ENCODE measurements at places on chromosomes 7 and 10. TPM values are rescaled to one million over a fixed set of nuclear protein-coding genes. Genes with fewer than 3 reads are reported as not detected.

DNA sequence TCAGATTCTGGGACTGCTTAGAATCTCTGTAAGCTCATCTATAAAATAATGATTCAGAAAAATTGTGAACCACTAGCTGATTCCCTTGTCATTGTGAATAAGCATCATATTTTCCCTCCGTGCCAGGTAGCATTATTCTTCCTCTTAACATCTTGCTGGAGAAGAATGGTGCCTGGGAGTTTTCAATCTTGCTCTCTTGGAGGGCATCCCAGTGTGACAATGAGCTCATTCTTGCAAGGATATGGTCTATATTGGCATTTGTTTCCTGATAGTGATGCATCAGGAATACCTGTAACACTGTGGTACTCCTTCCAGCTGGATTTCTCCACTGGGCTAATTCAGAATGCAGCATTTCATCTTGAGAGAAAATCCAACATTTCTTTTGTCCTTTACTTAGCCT lies 126.4 kb upstream of the ITGB1 start:
- DNase-seq, result no peak

- DNase-seq, result no peak
These were observed 132.1 kb downstream of the SMURF1 start for GRCh38 chr7:99011706-99012404.

DNA sequence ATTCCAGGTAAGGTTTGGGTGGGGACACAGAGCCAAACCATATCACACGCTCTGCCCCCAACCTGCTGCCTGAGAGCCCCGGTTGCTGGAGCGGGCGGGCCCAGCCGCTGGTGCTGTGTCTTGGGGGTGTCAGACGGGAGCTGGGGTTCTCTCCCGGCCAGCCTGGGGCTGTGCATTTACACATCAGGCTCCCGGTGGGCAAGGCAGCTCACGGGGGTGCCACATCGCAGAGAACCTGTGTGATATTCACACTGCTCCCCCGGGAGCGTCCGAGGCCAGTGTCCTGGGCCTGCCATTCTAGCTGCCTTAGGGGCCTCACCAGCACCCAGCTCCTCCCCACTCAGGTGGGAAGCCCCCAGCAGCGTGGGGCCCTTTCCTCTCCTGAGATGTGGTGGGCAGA lies 35.6 kb upstream of the ADGRA1 start:
- DNase-seq, result no peak

- DNase-seq, result no peak
These were observed 54.0 kb upstream of the RPA3 start for GRCh38 chr7:7772397-7772821.

The PTF1A gene
- total RNA-seq, result not detected

The IFIT1B gene
- not detected for total RNA-seq

The PRR15 gene
- not detected for total RNA-seq

The H2BK1 gene
- not detected for total RNA-seq

The PRF1 gene
- total RNA-seq, result 2.6 TPM
